ENCODE measurements at places on chromosomes 7 and 10. TPM values are rescaled to one million over a fixed set of nuclear protein-coding genes. Genes with fewer than 3 reads are reported as not detected.

The LBX1 gene
- total RNA-seq, result not detected

The TIMM23 gene
- 72.6 TPM for total RNA-seq

The TSPAN12 gene
- total RNA-seq, result not detected

The NODAL gene
- total RNA-seq, result not detected

The HABP2 gene
- not detected for total RNA-seq

The TRIM50 gene
- total RNA-seq, result not detected

The CPN1 gene
- total RNA-seq, result not detected

The IDI2 gene
- not detected for total RNA-seq

The LRRC61 gene
- 17.4 TPM for total RNA-seq
